ENCODE measurements at places on chromosomes 5 and 9.

GRCh38 chr5:55599148-55600050 is 64.6 kb upstream of the PLPP1 start:
- no peak for DNase-seq

- no peak for DNase-seq
These were observed 138.6 kb upstream of the SPEF2 start for GRCh38 chr5:35478856-35479682.

- no peak for DNase-seq
These were observed 8.8 kb downstream of the SPRY4 start for GRCh38 chr5:142316051-142316450.

- DNase-seq = peak; percentile 3
These were observed 524 bp downstream of the FUBP3 start for GRCh38 chr9:130579738-130580463.

GRCh38 chr5:81397176-81397575 is 3.2 kb upstream of the ACOT12 start:
- DNase-seq = no peak

All from neural crest cell (in vitro differentiated cells).